Activated CD4-positive, alpha-beta T cell treated with anti-CD3 and anti-CD28 coated beads for 1 hour (primary cell): ENCODE measurements at places on chromosomes 2 and 18.

GRCh38 chr2:109447251-109447661, 166.5 kb downstream of the SEPTIN10 start:
- DNase-seq = no peak

- DNase-seq = no peak
Observed at GRCh38 chr2:225911019-225911418, 511.5 kb downstream of the NYAP2 start.

- no peak for DNase-seq
Observed at GRCh38 chr2:191679818-191680600, 2.1 kb downstream of the NABP1 start.

DNA sequence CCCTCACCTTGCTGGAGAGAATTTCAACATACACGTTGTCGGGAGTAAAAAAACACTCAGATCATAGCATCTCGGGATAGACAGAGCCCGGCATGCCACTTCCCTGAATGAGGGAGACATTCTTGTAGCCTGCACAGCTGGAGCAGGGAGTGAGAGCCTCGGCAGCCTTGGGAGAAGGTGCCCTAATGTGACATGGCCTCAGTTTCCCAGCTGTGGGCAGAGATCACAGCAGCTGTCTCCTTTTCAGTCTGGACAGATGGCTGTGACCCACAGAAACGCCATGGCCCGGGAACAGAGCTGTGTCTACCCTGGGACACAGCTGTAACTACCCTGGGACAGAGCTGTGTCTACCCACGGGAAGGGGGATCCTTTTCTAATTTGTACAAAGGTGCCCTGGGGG, 55.9 kb downstream of the HS1BP3 start:
- DNase-seq = no peak

GRCh38 chr2:223532712-223533111, 69.4 kb downstream of the SCG2 start:
- no peak for DNase-seq

DNA sequence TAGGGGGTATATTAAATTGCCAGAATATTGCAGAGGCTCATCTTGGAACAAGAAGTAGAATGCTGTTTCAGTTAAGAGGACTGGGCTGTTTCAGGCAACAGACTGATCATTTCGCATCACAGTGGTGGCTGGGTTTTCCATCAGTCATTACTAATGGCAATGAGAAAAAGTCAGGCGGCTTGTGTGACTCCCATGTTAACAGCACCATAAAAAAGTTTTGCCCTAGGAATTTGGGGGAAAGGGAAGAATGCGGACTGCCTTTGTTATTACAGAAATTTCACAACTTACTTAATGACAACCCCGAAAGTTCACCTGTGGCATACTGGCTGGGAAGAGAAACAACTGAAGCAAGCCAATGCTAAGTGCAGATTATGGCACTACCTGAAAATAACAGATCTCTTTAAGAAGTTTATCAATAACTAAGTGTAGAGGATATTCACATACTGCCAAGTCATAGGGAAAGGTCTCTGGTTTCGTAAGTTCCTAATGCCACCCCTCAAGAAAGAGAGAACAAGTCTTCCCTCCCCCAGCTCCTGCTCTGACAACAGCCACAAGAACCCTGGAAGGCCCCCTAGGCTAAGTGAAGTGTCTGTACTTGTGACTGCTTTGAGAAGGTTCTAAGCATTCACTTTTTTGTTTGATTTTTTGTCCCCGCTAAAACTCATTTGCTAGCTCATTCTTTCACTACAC, 40.5 kb upstream of the AP1S3 start:
- DNase-seq = no peak

DNA sequence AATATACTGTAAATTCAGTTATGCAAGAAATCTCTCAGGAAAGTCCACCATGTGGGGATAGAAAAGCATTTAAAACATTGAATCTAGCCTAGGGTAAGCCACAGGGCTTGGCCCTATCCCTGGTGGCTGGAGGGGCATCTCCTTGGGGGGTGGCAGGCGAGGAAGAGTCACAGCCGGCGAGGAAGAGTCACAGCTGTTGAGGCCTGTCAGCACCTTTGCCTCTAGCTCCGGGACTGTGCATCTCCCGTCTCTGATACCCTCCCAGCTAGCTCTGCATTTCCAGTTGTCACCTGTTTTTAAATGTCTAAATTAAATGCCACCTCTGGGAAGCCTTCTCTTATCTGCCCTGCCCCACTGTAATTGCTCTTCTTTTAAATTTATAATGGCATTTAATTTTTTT, 276.7 kb downstream of the ZNF407 start:
- DNase-seq = no peak

GRCh38 chr2:38039121-38039910, 36.6 kb downstream of the CYP1B1 start:
- DNase-seq = no peak

GRCh38 chr2:43360137-43360536, 133.7 kb upstream of the ZFP36L2 start:
- DNase-seq = no peak
